ENCODE measurements at places on chromosomes 2 and 18. TPM values are rescaled to one million over a fixed set of nuclear protein-coding genes. Genes with fewer than 3 reads are reported as not detected.

MTCL1 gene
- 4.9 TPM for total RNA-seq

B3GNT2 gene
- 25.6 TPM for total RNA-seq

DNA sequence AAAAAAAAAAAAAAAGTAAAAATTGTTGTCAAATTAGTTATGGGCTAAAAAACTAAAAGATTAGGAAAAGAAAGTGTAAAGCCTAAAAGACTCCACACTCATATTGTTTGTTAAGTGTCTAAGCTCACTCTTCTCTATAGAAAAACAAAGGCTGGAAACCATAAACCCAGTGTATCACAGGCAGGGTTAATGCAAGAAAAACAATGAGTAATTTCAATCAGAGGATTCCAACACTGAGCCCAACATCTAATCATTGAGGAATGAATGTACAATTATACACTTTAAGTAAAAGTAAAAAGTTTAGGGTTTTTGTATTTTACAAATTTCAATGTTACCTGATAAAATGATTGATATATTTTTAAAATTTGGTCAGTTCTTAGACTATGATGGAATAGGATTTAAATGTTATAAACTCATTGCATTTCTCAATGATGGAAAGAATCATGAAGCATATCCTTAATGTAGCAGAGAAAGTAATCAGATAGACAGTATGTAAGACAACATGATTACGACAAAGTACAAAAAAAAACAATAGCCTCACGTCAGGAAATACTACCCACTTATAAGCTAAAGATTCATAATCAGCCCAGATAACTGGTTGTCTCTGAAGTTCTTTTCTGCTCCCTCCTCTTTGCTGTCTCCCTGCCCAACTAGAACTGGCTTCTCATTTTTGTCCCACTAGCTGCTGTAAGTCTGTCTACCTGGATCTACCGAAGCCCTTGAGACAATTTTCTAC is 44.5 kb upstream of the SP3 start:
- DNase-seq, result no peak

DNA sequence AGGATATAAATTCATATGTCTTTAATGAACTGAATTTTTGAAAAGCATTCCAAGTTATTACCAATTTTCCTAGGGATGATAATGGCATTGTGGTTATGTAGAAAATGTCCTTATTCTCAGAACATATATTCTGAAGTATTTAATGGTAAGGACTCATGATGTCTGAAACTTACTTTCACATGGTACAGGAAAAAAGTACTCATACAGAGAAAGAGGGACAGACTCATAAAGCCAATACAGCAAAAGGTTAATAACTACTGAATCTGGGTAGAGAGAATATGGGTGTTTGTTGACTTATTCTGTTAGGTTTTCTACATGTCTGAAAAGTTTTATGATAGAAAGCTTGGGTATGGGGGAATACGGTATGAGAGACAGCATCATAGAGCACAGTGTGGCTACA is 84.3 kb upstream of the SERTAD2 start:
- DNase-seq, result no peak

DNA sequence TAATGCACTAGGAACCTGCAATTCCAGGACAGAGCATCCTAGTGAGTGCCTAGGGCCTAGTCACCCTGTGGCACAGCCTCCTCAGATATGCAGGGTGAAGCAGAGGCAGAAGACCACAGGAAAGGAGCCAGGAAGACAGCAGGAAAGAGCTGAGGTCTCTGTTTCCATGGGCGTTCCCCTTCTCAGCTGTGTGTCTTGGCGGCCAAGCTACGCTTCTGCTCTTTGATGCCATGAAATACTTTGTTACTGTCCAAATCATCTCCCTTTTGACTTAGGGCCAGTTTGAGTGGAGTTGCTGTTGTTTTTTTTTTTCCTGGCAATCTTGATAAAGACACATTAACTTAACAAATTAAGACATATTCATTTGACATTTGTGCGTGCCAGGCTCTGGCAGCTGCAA is 67.3 kb downstream of the APOB start:
- no peak for DNase-seq

- DNase-seq, result no peak
Observed at GRCh38 chr2:69946351-69947324, 14.8 kb downstream of the ASPRV1 start.

DNA sequence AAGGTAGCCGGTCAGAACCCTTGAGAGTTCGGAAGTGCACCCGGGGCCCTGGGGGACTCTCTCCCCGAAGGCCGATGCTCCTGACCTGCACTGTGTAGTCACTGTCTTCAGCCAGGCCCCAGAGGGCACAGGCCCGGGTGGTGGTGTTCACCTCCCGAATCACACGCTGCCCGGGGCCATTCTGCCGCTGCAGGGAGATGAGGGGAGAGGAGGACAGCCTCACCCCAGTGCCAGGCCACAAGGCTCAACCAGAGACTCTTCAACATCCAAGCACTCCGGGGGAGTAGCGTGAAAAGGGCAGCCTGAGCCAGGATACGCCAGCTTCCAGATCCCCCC is 1.1 kb downstream of the FNDC4 start:
- no peak for DNase-seq

DNA sequence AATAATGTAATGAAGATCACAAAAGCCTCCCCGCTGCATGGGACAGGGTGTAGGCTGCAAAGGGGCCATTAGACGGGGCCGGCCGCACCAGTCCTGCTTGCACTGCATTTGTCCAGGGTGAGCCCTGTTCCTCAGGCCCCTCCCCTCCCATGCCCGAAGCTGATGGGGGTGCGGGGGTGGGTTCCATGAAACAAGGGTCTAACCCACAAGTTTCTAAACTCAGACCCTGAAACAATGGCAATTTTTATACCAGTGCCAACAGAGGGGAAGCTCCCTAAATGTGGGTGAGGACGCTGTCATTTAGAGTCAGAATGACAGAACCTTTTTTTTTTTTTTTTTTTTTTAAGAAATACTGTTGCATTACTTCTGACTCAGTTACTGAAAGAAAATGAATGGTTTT is 39.7 kb downstream of the HS6ST1 start:
- no peak for DNase-seq

DNA sequence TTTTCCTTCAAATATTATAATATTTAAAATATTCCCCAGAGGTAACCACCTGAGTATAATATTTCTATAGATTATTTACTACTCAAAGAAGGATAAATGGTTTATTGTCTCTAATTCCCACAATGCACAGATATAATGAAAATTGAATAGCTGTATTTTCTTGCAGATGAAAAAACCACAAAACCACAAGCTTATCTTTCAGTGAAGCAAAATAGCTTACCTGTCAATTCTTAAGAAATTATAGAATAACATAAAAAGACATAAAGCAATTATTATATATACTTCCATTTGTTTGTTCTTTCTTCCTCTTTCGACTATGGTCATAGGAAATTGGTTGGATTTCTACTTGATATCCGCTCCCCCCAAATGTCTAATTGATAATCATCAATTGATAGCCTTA is 98.8 kb downstream of the BARD1 start:
- DNase-seq, result no peak

GRCh38 chr2:164984428-164984827 is 29.1 kb upstream of the SLC38A11 start:
- DNase-seq, result no peak

Measured in breast epithelium (tissue), 4 donors.